NCI-H1092 treated with DMSO at 0.1 percent for 48 hours (cell line): ENCODE measurements at places on chromosomes 1 and 21.
A peak's percentile ranks its signal among the peaks of the same experiment; 100 is the strongest.

- no peak for DNase-seq
Observed at GRCh38 chr1:109801791-109802135, 38.0 kb upstream of the EPS8L3 start.

DNA sequence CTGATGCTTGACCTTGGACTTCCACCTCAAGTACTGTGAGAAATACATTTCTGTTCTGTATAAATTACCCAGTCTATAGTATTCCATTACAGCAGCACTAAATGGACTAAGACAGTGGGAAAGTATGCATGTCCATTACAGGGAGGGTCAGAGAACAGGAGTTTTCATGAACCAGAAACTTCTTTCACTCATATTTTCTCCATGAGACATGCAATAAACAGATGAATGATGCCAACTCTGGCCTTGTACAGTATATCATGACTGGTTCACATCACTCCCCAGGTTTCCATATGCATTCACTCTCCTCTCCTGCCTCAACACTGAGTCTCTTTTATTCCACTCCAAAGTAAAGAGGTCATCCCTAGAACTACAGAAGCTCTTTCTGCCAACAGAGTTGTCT, 4.5 kb upstream of the IFI16 start:
- no peak for DNase-seq

GRCh38 chr1:84062496-84062895, 63.6 kb upstream of the TTLL7 start:
- DNase-seq = no peak

DNA sequence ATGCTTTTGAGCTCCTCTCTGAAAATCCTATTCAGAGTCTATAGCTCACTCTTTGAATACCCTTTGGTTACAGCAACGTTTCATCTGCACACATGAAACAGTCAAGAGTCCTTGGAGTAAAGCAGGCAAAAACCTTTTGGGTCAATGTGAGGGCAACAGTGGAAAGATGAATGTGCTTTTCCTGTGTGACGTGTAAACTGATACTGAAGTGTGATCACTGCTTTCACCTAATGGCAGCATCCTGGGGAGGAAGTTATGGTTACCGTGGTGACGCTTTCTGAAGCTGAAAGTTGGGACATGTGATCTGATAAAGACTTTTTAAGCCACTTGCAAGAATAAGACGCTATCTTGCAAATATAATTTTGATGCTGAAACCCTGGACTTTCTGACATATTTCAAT, 160.0 kb downstream of the SEC16B start:
- peak; percentile 50 for DNase-seq

DNA sequence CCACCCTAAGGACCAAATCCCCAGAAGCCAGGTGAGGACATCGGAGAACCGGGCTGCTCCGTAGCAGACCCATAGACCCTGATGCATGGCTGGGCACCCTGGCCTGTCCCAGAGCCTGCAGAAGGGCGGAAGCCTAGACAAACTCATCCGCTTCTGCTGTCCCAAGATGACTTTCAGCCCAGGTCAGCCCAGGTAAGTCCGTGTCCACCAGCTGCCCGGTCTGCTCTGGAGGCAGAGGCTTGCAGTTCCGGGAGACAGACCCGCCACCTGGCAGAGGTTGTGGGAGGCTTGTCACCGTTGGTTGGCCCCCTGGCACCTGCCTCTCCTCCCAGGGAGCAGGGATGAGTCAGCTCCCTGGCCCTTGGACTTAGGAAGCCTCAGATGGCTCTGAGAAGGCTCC, 22.8 kb upstream of the POFUT2 start:
- no peak for DNase-seq

DNA sequence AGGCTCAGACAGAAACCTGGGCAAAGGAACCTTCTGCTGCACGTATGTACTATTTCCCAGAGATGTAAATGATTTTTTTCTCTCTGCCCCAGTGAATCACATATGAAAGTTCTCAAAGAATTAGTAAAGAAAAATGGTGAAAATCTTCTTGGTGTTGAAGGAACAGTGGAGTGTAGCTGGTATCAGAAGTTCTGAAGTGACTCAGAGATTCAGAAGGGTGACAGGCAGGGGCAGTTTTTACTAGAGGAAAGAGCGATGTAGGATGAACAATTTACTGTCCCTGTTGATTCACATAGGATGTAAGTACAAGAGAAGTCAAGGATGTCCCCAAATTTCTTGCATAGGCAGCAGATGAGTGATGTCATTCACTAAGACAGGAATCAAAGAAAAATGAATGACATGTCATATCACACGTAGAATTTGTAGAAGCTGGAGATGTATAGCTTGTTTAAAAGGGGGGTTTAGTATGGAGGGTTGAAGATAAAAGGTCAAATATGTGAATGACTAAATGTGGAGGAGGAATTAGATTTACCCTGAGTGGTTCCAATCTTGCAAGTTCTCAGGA, 26.4 kb downstream of the WLS start:
- DNase-seq = no peak

GRCh38 chr1:158199849-158200248, 19.2 kb downstream of the CD1D start:
- DNase-seq = no peak

DNA sequence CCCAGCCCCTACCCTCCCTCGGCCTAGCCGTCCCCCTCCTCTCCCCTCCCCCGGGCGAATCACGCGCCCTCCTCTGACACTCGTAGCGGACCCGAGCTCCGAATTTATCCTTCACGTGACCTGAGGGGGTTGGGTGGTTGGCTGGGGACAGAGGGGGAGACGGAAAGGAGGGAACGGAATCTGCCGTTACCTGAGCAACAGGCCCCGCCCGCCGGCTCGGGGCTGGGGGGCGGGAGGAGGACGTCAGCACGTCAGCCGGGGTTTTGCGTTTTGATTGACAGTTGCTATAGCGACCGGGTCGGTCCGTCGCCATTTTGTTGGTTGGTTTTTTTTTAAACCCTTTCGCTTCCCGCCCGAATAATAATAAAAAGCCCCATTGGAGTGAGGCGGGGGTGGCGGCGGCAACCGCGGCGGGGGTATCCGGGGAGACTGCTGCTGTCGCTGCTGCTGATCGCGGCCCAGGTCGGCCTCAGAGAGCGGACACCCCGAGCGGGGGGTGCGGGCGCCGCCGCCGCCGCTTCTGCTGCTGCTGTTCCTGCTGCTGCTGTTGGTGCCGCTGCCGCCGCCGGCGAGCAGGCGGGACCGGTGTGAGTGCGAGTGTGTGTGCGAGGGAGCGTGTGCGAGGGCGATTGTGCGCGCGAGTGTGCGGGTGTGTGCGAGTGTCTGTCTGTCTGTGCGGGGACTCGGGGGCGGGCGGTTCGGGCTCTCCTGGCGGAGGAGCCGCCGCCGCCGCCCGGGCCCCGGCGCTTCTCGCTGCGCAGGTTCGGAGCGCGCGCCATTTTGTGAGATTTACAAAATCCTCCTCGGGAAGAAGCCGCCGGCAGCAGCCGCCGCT, at the start of gene DYRK1A:
Gene DYRK1A, plus strand, starts transcription at position 292 of the 835 bp plus-strand sequence. CDS start 53,602 bp downstream, outside the sequence.
- DNase-seq = peak; percentile 100

DNA sequence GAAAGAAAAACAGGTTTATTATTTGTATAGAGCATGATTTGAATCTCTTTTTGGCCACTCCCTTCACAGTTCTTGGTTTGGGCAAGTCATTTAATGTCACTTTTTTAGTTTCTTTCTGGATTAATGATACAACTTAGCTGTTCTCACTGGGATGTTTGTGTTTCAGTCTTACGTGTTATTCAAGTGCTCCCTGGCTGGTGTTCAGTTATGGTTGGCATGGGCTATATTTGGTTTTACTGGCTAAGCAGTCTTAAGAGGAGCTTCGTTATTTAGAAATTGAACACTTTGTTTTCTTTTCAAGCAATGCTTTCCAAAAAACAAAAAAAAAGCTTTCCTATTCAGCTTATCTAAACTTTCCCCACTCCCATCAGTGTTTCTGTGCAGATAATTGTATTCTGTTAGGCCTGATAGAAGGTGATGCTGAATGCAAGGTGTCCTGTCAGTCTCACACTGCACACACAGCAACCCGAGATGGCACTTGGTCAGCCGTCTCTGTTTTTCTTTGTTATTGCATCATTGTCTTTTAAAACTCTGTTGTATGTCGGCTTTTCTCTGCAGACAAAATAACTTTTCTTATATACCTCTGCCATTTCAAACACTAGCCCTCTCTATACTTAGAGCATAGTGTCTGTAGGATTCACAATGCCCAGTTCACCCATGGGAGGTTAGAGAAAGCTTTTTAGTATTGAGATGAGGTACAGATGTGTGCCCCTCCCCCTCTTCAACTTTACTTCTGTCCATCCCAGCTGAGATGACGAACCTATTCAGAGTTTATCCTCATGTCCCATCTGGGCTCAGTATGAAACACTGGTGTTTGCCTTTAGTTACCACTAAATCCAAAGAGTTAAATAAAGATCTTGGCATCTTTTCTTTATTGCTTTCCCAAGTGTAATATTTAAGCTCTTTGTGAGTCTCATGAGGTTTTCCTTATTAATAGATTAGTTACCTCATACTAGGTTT, 80.2 kb downstream of the VPS13D start:
- DNase-seq = no peak

GRCh38 chr1:225156254-225156653, 226.8 kb downstream of the DNAH14 start:
- DNase-seq = no peak

GRCh38 chr1:118335331-118335732, 150.3 kb upstream of the SPAG17 start:
- peak; percentile 5 for DNase-seq

- DNase-seq = no peak
Observed at GRCh38 chr1:69976896-69977295, 228.5 kb downstream of the LRRC40 start.

GRCh38 chr1:209187589-209187988, 395.9 kb upstream of the CAMK1G start:
- no peak for DNase-seq

DNA sequence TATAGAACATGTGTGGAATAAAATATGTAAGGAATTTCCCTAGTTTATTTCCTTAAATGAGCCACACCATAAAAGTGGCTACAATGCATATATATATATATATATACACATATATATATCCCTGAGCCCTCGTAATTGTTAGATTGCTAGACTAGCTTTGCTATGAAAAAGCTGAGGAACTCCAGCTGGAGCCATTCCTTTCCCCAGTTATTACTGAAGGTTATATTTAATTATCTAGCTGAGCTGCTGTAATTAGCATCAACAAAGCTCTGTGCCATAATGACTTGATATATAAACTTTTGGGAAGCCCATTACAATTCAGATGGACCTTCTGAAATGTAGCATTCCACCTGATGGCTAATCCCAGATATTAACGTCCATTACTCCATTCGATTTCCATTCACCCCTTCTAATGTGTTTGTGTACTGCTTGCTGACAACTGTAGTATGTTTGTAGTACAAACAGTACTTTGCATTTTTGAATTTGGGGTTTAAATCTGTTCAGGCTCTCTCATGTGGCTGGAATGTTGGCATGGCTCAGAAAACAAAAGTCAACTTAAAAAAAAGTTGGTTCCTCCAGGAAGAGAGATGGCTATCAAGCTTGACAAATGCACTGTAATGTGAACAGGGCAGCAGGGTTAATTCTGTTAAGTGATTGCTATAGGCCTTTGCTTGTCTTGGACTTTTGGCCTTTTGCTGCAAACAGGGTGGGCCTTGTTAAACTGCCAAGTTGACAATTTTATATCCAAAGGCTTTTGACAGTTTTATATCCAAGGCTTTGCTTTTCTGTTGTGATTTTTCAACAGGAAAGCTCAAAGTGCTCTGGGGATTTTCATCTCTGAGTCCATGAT, 170.0 kb downstream of the LTN1 start:
- DNase-seq = no peak

- DNase-seq = peak; percentile 13
Observed at GRCh38 chr1:197928849-197929336, 11.7 kb downstream of the LHX9 start.

DNA sequence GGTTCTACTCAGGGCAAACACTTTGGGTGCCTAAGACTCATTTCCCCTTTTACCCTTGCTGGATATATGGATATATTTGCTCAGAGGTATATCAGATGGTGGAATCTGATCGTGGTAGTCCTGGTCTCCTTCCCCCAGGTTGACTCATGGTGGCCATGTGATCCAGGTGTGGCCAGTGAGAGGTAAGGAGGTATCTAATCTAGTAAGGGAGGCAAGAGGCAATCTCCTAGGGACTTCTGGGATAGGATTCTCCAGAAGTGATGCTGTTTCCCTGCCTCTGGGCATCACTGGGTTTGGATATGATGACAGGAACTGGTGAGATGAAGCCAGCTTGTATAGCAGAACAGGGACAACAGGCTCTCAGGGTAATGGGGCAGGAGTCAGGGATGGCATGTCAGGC, 8.5 kb upstream of the DENND2D start:
- DNase-seq = no peak

DNA sequence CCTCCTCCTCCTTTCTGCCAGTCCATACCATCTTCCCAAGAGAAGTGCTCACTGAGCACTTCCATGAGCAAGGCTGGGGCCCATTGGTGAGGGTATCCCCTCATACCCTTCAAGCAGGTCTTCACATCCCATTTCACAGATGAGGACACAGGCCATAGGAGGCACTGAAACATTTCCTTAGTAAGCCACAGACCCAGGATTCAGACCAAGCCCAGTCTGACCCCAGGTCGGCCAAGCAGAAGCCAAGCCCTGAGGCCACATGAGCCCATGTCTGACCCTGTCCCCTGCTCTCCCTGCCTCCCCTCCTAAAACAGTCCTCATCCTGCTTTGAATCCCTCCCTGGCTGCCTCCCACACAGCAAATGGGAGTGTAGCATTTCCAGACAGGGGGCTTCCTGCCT, 146.2 kb downstream of the ZSCAN20 start:
- no peak for DNase-seq

GRCh38 chr1:27153927-27154358, 982 bp downstream of the SLC9A1 start:
- DNase-seq = no peak
